Cardiac muscle cell (in vitro differentiated cells and primary cell): ENCODE measurements at places on chromosomes 2 and 18.

DNA sequence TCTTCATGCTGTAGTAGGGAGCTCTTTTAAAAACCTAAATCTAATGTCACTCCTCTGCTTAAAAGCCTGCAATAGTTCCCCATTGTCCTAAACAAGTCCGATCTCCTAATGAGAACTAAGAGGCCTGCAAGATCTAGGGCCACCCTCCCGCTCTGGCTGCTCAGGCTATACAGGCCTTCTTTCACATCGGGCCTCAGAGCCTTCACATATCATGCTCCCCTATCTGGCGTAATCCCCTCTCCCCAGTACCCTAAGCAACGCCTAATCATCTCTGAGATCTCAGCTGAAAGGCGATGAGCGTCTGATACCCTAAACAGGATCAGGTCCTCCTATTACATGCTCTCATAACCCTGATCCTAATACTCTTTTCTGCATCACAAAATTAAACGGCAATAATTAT is 1.9 kb downstream of the MAP4K3 start:
- DNase-seq, result peak; percentile 38

DNA sequence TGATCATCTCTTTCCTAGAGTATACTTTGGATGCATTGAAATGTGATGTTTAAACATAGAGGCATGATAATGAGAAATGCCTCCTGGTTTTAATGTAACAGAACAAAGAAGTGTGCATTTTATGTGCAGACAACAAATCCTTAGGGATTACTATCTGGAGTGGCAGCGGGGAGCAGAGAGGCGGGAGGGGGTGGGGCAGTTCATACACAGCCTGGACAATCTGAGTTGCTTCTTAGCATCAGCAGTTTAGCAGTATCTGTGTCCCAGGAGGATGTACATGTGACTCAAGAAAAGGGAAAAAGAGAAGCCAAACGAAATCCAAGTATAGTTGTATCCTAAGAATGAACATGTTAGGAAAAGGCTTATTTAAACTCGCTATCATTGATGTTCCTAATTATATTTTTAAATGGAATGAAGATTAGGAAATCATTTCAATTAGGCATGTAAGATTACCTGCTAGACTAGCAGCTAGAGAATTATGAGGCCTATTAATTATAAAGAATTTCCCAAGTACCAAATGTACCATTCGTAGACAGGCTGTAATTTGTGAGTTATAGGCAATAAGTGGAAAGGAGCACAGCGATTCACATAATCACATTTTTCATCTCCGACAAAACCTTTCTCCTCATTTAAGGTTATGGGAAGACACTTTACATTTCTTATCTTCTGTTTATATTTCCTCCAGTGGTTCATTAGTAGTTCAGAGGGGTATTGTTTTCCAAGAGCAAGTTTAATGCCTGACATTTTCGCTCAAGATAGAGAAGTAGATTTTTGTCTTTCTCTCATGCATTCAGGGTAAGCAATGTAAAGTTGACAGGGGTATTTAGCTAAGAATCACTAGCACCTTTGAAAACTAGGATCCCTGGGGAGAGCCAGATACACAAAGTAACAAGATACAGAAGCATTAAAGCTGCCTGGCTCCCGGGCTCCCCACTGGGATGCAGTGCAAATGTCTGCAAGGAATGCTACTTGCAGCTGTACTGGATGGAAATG is 141.3 kb upstream of the NOSTRIN start:
- DNase-seq, result peak; percentile 17

- DNase-seq, result no peak
Measured at GRCh38 chr2:219946021-219946420, 318.6 kb downstream of the SLC4A3 start.

DNA sequence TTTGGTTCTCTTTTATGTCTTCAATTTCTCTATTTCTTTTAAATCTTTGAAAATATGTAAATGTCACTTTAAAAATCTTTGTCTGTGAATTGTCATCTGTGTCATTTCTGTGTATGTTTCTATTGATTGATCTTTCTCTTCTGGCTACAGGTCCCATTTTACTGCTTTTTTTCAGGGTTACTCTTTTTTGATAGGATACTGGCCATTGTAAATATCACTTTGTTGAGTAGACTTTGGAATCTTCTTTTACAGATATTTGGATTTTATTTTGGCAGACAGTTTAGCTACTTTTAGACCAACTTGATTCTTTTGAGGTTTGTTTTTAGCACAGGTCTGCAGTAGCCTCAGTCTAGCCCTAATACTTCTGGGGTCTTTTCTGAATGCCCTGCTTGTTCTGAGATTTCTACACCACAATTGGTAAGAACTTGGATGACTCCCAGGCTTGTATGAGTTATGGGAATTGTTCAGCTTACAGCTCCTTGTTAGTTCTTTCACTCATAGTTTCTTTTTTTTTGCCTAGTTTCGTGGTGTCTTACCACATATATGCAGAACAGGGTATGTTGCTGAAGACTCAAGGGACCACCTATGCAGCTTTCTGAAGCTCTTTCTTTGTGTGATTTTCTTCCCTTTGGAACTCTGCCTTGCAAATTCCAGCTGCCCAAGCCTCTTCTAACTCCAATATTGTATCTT is 122.2 kb downstream of the QPCT start:
- no peak for DNase-seq

- no peak for DNase-seq
Measured at GRCh38 chr2:164920430-164920829, 34.9 kb downstream of the SLC38A11 start.

DNA sequence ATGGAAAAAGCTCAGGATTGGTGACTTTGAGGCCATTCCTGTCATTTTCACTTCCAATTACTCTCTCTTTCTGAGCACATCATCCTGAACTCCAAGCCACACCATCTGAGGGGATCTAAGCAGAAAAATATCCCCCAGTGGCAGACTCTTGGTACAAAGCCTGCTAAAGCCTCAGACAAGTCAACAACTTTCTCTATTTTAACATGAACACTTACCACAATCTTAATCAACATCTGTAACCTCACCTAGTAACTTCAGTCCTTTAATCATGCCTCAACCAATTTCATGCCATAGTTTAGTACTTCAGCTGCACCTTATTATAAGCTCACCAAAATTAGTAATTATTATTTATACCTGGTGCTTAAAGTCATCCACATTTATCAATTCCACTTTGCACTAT is 128.9 kb downstream of the DTNB start:
- DNase-seq, result no peak

- peak; percentile 47 for DNase-seq
Measured at GRCh38 chr2:142140434-142140845, 9.6 kb upstream of the LRP1B start.

DNA sequence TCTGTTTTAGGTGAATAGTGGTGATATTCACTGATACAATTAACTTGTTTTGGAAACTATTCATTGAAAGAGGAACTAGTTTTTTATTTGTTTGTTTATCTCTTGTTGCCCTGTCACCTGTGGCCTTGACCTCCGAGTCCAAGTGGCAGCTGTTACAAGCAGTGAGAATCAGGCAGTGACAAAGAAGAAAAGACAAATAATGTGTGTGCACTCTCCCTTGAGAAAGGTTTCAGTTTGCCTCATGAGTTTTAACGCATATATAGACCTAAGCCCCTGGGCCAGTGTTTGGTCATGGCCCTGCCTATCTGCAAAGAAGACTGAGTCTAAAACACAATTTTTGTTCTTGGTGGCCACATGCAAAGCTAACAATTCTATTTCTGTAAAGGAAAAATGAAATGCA is 15.3 kb downstream of the KYNU start:
- DNase-seq, result no peak

DNA sequence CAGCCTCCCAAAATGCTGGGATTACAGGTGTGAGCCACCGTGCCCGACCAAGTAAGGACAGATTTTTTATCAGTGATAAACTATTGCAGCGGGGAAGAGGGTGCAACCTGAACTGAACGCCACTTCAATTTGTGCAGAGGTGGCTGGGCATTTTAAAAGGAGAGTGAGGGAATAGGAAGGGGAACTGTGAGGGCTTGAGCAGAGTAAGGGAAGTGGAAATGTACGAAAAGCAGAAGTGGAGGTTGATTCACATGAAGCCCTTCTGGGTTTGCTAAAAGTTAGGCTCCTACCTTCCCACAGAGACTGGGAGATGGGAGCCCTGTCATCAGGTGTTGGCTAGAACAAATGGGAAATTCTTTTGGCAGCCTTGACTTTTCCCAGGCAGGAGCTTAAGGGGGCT is 6.1 kb downstream of the STK11IP start:
- no peak for DNase-seq

- no peak for DNase-seq
Measured at GRCh38 chr18:27030421-27030820, 154.7 kb downstream of the CHST9 start.

DNA sequence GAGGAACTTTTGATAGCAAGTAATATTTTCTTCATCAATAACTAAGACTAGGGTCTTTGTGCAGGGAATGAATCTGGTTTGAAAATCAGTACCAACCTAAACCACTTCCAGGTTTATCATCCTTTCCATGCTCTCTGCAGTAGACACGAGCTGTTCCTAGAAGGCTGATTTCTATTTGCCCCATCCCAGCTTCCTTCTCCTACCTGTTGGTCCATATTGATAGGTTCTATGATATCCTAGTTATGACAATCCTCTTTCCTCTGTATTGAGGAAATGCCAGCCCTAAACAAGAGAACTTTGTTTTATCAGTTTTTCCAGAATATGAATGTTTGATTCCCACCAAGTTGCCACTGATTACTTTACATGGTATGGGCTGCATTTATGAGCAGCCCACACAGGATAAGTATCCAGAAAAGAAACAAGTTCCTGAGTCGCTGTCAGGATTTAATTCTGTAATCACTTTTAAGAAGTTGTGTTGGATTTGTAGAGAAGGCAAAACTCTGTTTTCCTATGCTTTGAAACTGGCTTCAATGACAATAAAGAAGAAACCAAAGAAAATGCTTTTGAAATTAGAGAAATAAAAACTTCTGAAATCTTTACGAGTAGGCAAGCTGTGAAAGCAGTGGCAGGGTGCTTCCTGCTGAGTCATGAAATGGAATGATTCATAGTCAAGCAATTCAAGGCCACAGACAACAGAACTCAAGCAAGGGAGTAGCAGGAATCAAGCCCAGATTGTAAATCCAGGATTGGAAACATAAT is 37.3 kb upstream of the TANK start:
- peak; percentile 18 for DNase-seq

- DNase-seq, result no peak
Measured at GRCh38 chr18:43876748-43877147, 599.5 kb upstream of the SYT4 start.

GRCh38 chr18:27491772-27492171 is 306.7 kb upstream of the CHST9 start:
- DNase-seq, result no peak
